Fibroblast of the aortic adventitia (primary cell): ENCODE measurements at places on chromosomes 2 and 18. TPM values are rescaled to one million over a fixed set of nuclear protein-coding genes. Genes with fewer than 3 reads are reported as not detected.

GRCh38 chr2:236638707-236639106 is 69.1 kb downstream of the ACKR3 start:
- no peak for DNase-seq

GRCh38 chr18:24669502-24669901 is 209.1 kb downstream of the HRH4 start:
- DNase-seq, result no peak

GRCh38 chr2:105329561-105330495 is at the start of gene TGFBRAP1:
TGFBRAP1 (minus strand) TSS chr2:105329735; CDS start chr2:105308301, 21,434 bp downstream.
- no peak for DNase-seq

- DNase-seq, result no peak
Observed at GRCh38 chr18:35088921-35089320, 47.7 kb downstream of the MAPRE2 start.

- DNase-seq, result peak; percentile 48
Observed at GRCh38 chr2:170013802-170014551, 164.0 kb upstream of the MYO3B start.

DNA sequence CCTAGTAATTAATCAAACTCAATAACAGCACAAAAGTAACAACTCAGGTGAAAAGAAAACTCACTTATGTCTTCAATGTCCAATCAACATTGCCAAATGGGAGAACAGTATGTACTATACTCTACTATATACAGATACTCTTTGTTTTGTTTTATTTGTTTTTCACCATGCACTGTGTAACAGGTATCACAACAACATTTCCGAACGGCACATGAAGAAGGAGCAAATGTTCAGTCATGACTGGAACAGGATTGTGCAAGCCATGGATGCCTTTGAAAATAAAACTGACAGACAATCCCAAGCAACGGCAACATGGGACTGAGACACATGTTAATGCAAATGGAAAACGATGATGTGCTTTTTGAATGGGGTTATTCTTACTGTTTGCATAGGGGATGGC is 334.9 kb upstream of the THUMPD2 start:
- DNase-seq, result no peak

GRCh38 chr2:152585830-152586484 is 131.3 kb downstream of the PRPF40A start:
- DNase-seq, result peak; percentile 95

YWHAQ gene
- total RNA-seq, result 152 and 562 TPM in 2 replicates

- no peak for DNase-seq
Observed at GRCh38 chr18:2994603-2995432, 18.1 kb downstream of the LPIN2 start.

GRCh38 chr2:237042101-237042500 is 43.6 kb upstream of the COPS8 start:
- DNase-seq, result no peak

AGXT gene
- total RNA-seq, result not detected in 2 replicates

DNA sequence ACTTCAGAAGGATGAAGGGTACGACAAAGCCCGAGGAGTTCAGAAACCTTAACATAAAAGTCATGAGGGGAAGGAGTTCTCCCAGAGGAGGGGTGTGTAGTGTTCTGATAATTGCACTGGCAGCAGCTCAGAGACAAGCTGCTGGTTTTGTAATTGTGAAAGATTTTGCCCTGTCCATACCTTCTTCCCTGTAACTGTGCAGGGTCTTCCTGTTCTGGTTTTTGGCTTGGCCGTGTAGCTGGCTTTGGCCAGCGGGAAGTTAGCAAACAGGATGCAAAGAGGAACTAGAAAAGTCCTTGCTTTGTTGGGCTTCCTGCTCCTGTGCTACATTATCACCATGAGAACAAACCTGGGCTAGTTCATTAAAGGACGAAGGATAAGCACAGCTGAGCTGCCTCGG is 160.8 kb downstream of the LPIN1 start:
- no peak for DNase-seq

DNA sequence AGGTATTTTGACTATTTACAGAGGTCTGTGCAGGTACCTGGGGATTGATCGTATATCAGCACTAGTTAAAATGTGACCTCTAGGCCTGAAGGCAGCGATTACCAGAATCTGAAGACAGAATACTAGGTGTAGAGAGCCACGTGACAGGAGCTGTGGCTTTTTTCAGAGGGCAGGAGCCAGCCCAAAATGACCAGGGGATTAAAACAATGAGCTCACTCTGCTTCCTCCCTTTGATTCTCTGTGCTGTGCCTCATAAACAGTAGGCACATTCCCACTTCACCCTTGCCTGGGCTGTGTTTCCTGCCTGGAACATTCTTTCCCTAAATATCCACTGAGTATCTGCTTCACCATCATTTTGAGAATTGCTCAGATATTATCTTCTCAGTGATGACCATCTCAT is 15.2 kb downstream of the ITGAV start:
- DNase-seq, result peak; percentile 9

MYL1 gene
- total RNA-seq, result not detected in 2 replicates

GRCh38 chr18:46868169-46868921 is 49.0 kb downstream of the PIAS2 start:
- no peak for DNase-seq

BOK gene
- total RNA-seq, result 15.3 and 21.4 TPM in 2 replicates

FAM161A gene
- 7.6 and 8.1 TPM in 2 replicates for total RNA-seq

CENPO gene
- total RNA-seq, result 5.5 and 35.3 TPM in 2 replicates

GRCh38 chr18:44741511-44741910 is 60.8 kb downstream of the SETBP1 start:
- no peak for DNase-seq

GRCh38 chr18:70452501-70452900 is 163.7 kb downstream of the SOCS6 start:
- DNase-seq, result no peak

- DNase-seq, result no peak
Observed at GRCh38 chr2:46091004-46091403, 206.2 kb upstream of the EPAS1 start.

CFC1 gene
- not detected in 2 replicates for total RNA-seq

GRCh38 chr2:62461017-62461553 is 44.9 kb downstream of the TMEM17 start:
- no peak for DNase-seq

GRCh38 chr2:203914546-203915182 is 21.9 kb upstream of the ICOS start:
- DNase-seq, result no peak

MBP gene
- 25.8 and 54.1 TPM in 2 replicates for total RNA-seq

DNA sequence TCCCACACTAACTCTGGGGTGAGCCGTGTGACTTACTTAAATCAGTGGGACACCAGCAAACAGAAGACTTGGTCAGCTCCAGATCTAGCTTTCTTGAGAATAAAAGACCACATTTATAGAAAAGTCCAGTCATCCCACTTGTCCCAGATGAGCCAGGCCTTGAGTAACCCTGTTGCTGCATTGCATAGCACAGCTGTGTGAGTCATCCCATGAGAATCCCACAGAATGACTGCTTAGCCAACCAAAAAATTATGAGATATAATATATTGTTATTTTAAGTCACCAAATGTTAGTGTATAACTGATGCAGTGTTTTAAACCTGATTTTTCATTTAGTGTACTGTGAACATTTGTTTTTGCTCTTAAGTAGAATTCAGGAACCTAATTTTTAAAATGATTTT is 94.2 kb upstream of the FSHR start:
- peak; percentile 84 for DNase-seq

GRCh38 chr2:192657362-192657761 is 462.6 kb upstream of the TMEFF2 start:
- no peak for DNase-seq

DNA sequence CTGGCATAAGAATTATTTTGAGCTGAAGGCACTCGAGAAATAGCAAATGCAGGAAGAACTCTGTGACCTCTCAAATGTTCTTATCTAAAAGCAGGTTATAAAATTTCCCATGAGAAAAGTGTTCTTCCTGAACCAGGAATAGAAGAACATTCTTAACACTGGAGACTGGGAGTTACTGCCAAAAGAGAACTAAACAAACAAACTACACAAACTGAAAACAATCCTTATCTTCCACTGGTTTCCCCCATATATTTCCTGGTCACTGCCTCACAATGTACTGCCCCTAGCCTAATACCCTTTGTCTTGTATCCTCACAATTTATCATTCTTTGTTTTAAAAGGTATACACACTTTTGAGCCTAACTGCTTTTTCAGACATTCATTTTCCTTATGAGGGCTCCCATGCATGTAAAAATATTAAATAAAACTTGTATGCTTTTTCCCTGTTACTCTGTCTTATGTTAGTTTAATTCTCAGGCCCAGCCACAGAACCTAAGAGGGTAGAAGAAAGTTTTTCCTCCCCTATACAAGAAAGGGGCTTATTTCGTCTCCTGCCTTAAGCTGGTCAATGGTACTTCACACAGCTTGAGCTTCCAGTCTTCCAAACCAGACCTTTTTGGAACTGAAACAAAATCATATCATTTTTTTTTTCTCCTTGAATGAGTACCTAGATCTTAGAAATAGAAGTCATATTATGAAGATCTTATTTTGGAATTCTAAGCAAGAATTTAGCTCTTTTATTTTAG is 110.6 kb downstream of the MSTN start:
- no peak for DNase-seq

GALR1 gene
- under 0.01 TPM in 1 of 2 replicates, not detected in the other for total RNA-seq

DNA sequence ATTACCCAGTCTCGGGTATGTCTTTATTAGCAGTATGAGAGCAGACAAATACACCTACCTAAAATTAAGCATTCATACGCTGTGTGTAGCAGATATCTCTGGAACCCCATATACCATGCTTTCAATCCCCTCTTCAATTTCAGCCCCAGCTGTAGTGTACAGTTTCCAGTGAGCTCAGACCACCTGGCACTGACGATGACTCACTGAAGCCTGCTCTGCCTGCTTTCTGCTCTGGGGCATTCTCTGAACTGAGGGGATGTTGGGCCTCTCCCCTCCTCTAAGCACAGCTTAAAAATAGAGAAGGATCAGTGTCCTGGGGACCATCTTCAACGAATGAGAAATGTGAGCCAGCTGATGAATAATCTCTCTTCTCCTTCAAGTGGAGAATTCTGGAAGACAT is 8.7 kb upstream of the CCL20 start:
- no peak for DNase-seq

DNA sequence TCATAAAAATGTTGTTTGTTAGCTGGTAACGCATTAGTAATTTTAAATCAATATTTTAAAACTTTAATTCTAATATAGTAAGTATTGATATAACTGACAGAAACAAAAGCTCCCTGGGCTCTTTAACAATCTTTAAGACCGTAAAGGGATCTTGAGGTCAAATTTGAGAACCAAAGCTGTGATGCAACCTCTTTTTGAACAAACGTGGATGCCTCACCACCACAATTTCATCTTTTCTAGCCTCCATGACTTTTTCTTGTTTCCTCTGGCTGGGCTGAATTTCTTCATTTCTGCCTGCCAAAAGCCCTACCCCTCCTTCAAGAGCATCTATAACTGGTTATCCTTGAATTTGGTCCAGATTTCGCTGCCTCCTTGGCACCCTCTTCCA is 563 bp upstream of the POLE4 start:
- DNase-seq, result no peak

GRCh38 chr18:48135436-48135966 is 205.0 kb upstream of the SMAD2 start:
- DNase-seq, result no peak

DNA sequence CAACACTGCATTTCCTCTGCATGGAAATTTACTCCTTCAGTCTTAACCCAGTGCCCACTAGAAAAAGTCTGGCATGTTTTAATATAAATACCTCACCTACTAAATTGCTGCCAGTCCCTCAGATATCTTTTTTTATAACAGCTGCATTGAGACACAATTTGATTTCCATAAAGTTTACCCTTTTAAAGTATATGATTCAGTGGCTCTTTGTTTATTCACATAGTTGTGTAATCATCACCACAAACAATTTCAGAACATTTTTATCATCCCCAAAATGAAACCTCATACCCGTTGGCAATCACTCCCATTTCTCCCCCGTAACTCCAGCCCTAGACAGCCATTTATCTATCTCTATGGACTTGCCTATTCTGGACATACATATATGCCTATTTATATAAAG is 17.0 kb upstream of the FRZB start:
- DNase-seq, result no peak

DNA sequence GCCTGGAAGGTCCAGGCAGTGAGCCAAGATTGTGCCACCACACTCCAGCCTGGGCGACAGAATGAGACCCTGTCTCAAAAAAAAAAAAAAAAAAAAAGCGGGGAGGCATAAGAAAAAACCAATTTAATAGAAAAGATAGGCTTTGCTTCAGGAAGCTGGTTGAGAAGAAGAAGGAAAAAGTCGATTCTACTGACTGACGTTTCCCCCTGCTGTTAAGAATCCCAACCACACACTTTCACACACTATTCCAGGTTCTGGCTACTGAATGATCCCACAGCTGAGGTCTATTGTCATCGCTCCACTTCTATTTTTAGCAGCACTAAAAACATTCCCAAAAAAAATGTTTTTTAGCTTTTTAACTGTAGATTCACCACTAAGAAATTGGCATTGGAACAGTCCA is 6.7 kb upstream of the CHCHD5 start:
- peak; percentile 50 for DNase-seq

FIGN gene
- total RNA-seq, result 2.5 and 4.1 TPM in 2 replicates

- DNase-seq, result peak; percentile 20
Observed at GRCh38 chr2:226733189-226733858, 66.3 kb downstream of the IRS1 start.

- DNase-seq, result peak; percentile 21
Observed at GRCh38 chr2:55231546-55232083, 478 bp downstream of the CLHC1 start.

- peak; percentile 60 for DNase-seq
Observed at GRCh38 chr2:20796374-20796791, 26.5 kb downstream of the LDAH start.

- no peak for DNase-seq
Observed at GRCh38 chr2:32976409-32977063, 29.8 kb downstream of the LTBP1 start.

DNA sequence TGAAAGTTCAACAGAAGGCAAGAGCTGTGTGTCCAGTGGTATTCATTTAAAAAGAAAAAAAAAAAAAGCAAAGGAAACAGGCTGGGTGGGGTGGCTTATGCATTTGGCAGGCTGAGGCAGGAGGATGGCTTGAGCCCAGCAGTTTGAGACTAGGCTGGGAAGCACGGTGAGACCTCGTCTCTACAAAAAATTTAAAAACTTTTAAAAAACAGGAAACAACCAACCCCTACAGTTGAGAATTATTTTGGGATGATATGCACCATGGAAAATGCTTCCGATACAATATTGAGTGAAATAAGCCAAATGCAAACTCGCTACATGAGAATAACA is 31.2 kb downstream of the PTPN18 start:
- peak; percentile 69 for DNase-seq

- no peak for DNase-seq
Observed at GRCh38 chr18:62664414-62664813, 50.9 kb upstream of the PHLPP1 start.
